ENCODE measurements at places on chromosomes 12 and 14.

GRCh38 chr14:52299692-52300278 is 14.3 kb upstream of the PTGER2 start:
- no peak for DNase-seq

DNA sequence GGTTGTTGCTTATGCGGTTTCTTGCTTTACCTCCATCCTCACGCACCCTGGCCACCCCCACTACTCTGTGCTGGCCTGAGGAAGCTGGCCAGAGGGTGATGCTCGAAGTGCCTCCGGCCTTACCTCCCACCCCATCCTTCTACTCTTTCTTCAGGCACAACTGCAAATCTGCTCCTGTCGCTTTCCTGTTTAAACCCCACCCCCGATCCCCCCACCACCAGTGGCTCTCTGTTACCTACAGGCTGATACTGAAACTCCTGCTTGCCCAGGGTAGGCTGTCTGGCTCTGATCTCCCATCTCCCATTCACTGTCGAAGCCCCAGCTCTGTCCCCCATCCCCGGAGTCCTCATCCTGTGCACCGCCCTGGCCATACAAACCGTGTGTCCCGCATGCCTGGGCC is 111.5 kb downstream of the PRMT8 start:
- no peak for DNase-seq

- DNase-seq, result no peak
These were observed 22.3 kb downstream of the MSRB3 start for GRCh38 chr12:65300679-65301349.

DNA sequence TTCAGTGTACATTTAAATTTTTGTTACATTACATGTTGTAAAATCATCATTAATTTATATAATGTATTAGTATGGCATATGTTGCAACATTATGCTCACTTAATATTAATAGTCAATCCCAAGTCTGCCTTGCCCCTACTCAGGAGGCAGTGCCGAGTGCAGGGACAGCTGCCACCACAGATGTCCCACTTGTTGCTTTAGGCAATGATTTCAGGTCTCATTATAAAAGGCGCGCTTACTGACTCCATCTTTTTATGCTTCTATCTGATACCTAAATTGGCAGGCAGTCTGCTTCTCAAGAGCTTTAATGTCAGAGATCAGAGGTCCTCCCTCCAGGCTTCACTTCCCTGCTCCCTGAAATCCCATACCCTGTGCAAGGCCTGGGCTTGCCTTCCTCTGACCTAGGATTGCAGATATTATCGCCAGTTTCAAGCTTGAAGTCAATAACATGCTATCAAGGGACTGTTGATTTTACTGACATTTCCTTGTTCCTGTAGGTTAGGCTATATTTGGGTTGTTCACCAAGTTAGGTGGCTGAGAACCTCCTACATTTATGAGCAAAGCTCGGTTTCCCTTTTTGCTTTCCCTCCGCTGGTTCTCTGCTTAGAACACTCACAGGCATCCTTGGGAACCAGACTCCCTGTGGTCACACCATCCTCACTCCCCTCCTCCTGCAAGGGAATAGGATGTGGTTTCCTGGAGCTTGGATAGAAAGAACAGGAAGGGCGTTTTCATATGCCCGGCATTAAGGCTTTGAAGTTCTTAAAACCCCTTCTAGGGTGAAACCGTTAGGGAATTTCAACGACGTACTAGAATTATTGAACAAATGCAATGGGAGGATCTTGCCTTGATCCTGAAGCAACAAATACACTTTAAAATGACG is 208.4 kb upstream of the FKBP4 start:
- DNase-seq, result no peak

GRCh38 chr12:3658327-3659163 is 94.4 kb downstream of the CRACR2A start:
- no peak for DNase-seq

GRCh38 chr12:28938056-28938455 is 211.0 kb upstream of the FAR2 start:
- DNase-seq, result no peak

DNA sequence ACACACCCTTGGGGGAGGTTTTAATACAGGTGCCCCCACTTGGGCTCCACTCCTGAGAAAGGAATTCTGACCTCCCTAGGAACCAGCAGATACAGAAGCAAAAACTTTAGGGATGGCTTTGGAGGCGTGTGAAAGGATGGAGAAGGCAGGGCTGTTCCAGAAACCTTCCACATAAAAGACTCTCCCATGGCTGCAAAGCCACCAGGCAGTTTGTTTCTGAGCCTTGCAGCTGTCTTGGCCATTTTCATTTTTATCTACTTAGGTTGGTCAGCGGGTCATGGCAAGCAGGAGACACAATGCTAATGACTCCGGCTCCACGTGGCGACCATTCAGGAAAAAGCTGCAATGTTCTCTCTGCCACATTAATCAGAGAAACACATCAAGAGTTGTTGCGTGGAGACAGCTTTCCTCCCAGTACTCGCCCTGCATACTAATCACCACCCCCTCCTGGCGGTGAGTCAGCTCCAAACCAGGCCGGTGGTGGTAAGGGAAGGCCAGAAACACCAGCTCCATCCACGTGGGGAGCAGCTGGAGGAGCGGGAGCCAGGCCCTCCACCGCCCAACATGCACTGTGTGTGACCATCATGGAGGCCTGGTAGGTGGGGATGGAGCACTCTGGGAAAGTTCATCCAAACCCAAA is 30.9 kb upstream of the IRF2BPL start:
- DNase-seq, result peak; percentile 46

- no peak for DNase-seq
These were observed 108.0 kb downstream of the LIN7A start for GRCh38 chr12:80829767-80830166.

- no peak for DNase-seq
These were observed 3.0 kb upstream of the TBX3 start for GRCh38 chr12:114686773-114687500.

- DNase-seq, result no peak
These were observed 236.1 kb downstream of the AEBP2 start for GRCh38 chr12:19675361-19675760.

DNA sequence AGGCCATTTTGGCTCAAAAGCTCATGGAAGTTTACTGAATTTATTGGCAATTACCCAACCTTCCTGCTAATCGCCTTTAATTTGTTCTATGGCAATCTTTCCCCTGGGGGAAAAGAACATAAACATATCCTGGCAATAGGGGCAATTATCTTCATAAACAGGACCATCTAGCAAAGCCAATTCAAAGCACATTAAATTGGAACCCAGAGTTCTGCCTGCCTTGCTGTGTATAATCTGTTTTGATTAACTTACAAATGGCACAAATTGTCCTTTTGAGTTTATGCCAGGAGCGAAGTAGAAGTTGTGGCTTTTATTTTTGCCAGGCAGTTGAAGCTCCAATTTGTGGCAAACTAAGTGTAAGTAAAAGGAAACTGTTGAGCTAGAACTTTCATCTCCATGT is 68.6 kb downstream of the C12orf50 start:
- peak; percentile 33 for DNase-seq

GRCh38 chr12:104852102-104852501 is 106.0 kb downstream of the SLC41A2 start:
- DNase-seq, result no peak

DNA sequence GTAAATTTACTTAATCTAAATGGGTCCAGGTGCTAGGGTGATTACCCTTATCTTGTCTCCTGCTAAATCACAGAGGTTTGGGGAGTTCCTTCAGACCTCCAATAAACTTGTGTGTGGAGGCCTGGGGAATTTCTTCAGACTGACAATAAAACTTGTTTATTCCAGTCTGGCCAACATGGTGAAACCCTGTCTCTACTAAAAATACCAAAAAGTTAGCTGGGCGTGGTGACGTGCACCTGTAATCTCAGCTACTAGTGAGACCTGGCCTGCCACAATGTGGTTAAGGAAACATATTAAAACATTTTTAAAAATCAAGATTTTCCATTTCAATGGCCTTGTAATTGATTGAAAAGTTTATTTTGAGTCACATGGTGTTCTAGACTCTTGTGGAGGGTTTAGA is 126.9 kb upstream of the FGD4 start:
- no peak for DNase-seq

- no peak for DNase-seq
These were observed 58.4 kb downstream of the SOX5 start for GRCh38 chr12:23891115-23891514.

DNA sequence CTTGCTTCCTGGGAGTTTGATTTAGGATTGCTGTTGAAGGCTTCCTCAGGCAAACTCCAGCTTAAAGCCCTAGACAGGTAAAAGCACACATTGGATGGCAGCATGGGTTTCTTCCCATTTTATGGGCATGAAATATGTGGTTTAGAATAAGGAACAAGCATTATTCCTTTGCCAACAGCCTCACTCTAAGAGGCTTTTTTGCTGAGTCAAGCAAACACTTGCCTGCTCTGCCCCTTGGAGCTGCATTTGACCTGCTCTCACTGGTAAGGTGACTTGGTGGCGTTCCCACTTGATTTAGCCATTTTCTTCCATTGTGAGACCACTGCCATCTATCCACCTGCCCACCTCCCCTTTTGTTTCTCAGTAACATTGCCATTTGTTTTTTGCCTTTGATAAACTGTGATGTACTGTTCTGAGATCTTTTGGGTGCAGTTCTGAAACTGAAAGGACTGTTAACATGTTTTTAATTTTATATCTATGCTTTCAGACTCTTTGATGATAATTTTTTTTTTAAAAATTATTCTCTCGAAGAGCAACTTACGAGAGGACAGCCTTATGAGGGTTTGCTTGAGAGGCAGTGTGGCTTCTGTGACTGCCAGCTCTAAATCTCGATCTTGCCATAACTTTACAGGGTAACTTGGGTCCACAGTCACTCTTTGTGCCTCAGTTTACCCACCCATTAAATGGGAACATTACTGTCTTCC is 92.6 kb downstream of the GALNT8 start:
- no peak for DNase-seq

GRCh38 chr12:122884091-122884826 is 11.7 kb downstream of the VPS37B start:
- no peak for DNase-seq

GRCh38 chr12:132021031-132021871 is 71.5 kb downstream of the EP400 start:
- DNase-seq, result no peak

DNA sequence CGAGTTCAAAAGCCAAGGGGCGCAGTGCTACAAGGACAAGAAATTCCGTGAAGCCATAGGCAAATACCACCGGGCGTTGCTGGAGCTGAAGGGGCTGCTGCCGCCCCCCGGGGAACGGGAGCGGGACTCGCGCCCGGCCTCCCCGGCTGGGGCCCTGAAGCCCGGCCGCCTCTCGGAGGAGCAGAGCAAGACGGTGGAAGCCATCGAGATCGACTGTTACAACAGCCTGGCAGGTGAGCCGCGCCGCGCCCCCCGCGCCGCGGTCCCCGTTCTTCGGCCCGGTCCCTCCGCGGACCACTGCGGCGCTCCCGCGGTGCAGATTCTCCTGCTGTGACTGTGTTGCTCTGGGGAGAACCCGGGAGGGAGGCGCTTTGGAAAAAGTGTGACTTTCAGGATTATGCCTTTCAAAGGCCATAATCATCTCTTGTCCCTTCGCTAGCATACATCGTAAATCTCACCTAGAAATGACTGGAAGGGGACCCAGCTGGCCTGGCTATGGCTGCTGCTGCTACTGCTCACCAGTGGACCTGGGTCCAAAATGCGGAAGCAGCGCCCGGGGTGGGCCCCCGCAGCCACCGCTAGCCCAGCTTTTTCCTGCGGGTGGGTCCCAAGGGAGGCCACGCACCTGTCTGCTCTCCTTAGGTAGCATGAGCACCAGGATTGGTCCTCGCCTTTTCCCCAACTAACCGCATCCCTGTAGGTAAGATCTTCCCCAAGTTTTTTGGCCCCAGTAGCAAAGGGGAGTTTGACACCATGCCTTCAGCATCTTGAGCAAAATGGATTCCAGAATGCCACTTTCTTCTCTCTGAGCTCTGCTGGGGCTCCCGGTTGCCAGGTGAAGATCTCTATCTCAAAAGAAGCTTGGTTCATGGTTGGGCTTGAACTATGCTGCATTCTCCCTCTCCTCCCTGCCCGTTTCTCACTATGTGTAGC is 853 bp downstream of the TTC9 start:
- no peak for DNase-seq

DNA sequence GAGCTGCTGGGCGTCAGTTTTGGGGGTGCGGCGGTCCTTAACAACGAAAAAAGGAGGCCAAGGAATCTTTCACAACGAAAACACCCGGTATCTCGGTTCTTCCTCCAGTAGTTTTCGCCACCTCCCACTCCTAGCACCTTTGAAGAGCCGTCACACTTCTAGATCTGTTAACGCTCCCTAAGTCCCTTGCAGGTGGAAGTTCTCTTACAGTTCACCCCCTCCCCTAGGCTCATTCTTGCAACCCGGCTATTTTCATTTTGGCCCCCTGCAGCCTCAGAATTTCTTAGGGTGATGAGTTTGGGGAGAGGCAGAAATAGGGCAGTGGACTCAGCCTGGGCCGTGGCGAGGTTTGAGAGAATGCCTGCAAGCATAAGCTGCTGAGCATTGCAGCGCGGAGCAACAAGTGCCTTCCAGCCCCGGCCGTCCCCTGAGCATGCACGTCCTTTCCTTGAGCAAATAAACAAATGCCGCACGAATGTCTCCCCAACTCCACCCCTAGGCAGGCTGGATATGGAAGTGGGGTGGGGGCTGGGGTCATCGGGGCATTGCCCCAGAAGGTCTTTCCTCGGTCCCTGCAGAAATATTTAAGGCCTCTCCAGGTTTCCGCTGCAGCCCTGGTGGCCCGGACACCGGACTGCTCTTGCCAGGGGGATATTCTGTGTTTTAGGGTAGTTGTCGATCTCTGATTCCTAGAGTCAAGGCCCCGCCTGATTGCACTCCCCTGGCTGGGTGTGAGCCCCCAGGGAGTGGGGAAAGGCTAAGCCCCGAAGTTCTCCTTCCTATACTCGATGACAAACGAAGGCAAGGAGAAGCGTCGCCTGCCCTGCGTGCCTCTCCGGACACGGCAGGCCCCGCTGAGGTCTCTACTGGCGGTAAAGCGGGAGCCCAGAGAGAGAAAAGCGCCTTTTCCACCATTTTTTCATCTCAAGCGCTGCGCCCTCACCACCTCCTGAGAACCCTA is 1.6 kb downstream of the RFX4 start:
- DNase-seq, result no peak

DNA sequence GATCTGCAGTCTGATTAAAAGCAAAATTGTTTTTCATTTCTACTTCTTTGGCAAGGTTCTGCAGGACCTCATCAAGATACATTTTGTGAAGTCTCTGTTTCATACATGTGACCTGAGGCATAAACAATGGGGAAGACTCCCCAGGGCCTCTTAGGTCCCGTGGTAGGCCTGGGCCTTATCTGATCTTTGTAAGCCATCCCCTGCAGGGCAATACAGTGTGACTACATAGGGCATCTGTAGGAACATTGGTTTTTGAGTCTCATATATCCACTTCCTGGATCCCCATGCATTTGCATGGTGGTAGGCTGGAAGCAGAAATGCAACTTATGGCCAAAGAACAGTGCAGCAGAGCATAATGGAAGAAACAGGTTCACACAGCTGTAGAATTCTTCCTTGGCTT is 6.0 kb downstream of the FAR2 start:
- no peak for DNase-seq

DNA sequence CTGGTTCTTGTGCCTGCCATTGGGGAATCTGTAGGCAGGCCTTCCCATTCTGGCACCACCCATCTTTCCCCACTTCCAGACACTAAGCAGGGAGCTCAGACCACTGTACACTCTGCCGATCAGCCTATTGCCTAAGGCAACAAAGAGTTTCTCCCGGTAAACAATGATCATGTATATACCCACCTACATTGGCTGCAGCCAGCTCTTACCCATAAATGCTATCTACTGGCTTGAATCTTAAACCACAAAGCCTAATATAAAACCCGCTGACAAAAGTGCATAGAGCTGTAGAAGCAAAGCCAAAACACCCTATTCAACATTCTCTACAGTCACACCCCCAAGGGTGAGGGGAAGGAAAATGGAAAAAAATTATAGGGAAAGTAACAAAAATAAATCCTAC is 20.8 kb upstream of the GLIPR1 start:
- DNase-seq, result no peak

All from NCI-H1417 treated with DMSO at 0.1 percent for 48 hours (cell line).